ENCODE measurements at places on chromosomes 3 and 15. TPM values are rescaled to one million over a fixed set of nuclear protein-coding genes. Genes with fewer than 3 reads are reported as not detected.

- DNase-seq, result no peak
These were observed 30.1 kb downstream of the BOC start for GRCh38 chr3:113241292-113242095.

- no peak for DNase-seq
These were observed 12.6 kb upstream of the ST6GAL1 start for GRCh38 chr3:186917512-186918312.

GRCh38 chr3:19934098-19934566, at the start of gene EFHB:
TSS of gene EFHB (minus strand) at chr3:19934217. CDS start at chr3:19934018, 199 bp downstream.
- DNase-seq, result peak; percentile 52

Gene SEMA3G
- total RNA-seq, result 9.1 TPM

GRCh38 chr3:6526321-6526720, 334.6 kb upstream of the GRM7 start:
- DNase-seq, result no peak

- peak; percentile 59 for DNase-seq
These were observed 110.5 kb upstream of the ADAMTS9 start for GRCh38 chr3:64798316-64798715.

Gene SKOR1
- 0.07 TPM for total RNA-seq

Gene TMEM108
- 0.52 TPM for total RNA-seq

GRCh38 chr3:11498646-11499045, 145.1 kb downstream of the VGLL4 start:
- peak; percentile 80 for DNase-seq

DNA sequence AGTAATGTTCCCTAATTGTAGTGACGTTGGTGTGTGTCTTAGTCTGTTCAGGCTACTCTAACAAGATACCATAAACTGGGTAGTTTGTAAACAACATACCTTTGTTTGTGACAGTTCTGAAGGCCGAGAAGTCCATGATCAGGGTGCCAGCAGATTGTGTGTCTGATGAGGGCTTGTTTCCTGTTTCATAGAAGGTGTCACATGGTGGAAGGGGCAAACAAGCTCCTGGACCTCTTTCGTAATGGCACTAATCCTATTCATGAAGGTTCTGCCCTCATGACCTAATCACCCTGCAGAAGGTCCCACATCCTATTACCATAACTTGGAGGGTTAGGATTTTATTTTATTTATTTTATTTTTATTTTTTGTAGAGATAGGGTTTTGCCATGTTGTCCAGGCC, 11.1 kb downstream of the ATXN7 start:
- DNase-seq, result no peak

- no peak for DNase-seq
These were observed 19.8 kb downstream of the GNB5 start for GRCh38 chr15:52171386-52171785.

- no peak for DNase-seq
These were observed 83.8 kb downstream of the EDEM1 start for GRCh38 chr3:5271372-5271683.

DNA sequence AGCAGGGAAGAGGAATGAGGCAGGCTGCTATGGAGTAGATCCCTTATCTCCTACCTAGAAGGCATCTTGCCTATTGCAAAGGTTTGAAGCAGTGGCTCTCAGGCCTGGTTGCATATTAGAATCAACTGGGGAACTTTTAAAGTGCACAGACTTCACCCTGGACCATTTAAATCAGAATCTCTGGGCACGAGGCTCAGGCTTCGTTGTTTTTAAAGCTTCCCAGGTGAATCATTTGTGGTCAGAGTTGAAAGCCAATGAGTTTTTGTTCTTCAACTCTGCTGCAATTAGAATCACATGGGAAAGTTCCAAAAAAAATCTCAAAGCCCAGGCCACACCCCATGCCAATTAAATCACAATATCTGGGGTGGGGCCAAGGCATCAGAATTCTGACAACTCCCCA, 773.1 kb downstream of the AGBL1 start:
- DNase-seq, result no peak

DNA sequence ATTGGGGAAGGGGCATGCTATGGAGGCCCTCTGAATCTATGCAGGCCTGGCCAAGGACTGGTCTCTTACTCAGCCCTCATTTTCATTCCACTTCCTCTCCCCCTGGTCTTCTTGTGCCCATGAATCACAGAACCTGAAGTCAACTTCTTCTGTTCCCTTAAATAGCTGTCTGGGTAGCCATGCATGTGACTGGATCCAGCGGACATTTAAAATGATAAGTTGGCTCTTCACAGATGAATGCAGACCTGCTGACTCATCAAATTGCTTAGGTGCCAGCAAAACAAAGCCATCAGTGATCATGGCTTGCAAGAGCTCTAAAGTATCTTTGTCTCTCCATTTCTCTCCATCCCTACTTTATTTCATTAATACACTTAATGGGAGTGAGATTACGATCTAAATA, 90.1 kb upstream of the CADPS start:
- DNase-seq, result no peak

Gene CELF6
- 1.5 TPM for total RNA-seq

Gene UROC1
- not detected for total RNA-seq

Gene CHST13
- total RNA-seq, result 0.45 TPM

- peak; percentile 55 for DNase-seq
These were observed 85.9 kb upstream of the ABHD2 start for GRCh38 chr15:89002281-89002761.

Gene ZNF660
- total RNA-seq, result 0.92 TPM

DNA sequence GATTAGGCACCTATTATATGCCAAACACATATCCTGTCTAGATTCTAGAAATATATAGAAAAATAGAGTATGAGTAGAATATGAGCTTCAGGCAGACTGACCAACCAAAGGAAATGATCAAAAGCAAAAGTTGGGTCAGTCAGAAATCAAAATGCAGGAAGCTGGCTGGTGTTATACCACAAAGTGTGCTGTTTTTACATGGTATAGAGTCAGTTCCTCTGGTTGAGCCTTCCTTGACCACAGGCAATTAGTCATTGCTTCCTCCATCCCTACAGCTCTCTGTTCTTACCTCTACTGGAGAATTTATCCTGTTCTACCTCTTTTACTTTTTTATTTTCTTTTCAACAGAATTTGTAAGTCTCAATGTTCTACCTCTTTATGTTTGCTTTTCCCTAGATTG, 149.8 kb downstream of the TMCO5A start:
- DNase-seq, result no peak

Gene SAMD7
- total RNA-seq, result not detected

DNA sequence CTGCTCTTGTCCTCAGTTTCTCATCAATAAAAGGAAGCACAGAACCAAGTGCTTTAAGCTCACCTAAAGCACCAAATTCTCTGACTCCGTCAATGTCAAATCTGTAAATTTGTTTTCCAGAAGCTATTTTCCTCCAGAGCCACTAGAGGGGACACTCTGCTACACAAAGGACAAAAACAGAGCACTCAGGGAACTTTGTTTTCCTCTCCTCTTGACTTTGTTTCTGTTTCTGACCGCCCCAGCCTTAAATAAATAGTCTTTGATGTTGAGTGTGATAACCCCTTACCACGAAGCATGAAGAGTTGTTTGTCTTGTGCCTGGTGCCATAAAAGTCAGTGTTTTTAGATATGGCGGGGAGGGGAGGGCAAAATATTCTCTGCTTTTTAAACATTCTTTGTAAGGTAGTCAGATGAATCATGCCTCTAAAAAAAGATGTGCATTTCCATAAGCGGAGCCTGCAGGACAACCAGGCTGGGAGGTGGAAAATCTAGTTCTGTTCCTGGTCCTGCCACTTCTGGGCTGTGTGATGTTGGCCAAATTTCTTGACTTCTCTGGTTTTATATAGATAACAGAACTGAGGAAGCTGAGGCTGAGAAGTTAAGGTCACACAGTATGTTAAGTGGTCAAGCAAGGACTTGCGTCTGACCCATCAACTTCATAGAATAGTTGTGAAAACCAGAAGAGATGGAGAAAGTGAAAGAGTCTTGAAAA, 7.3 kb upstream of the ZBTB38 start:
- no peak for DNase-seq

- no peak for DNase-seq
These were observed 4.8 kb upstream of the USP3 start for GRCh38 chr15:63499611-63500010.

GRCh38 chr3:48546203-48546829, 10.3 kb downstream of the PFKFB4 start:
- DNase-seq, result no peak

- DNase-seq, result peak; percentile 80
These were observed at the start of gene MYLK for GRCh38 chr3:123884203-123884831. TSS of gene MYLK (minus strand) at chr3:123884332. CDS start at chr3:123793841, 90,491 bp downstream.

- DNase-seq, result no peak
These were observed 30.4 kb upstream of the KLHL25 start for GRCh38 chr15:85825118-85825517.

Gene HOMER2
- total RNA-seq, result 59.4 TPM

GRCh38 chr3:78621061-78621716, 1146.6 kb downstream of the ROBO1 start:
- DNase-seq, result no peak

- no peak for DNase-seq
These were observed 27.7 kb upstream of the PCOLCE2 start for GRCh38 chr3:142916605-142917004.

Measured in left ventricle myocardium superior (tissue), 1 donor.